Nucleus accumbens (tissue), 56 donors: ENCODE measurements at places on chromosomes 11 and 22.

- DNase-seq: no peak
Measured at GRCh38 chr22:19789406-19789805, 28.8 kb downstream of the TBX1 start.

DNA sequence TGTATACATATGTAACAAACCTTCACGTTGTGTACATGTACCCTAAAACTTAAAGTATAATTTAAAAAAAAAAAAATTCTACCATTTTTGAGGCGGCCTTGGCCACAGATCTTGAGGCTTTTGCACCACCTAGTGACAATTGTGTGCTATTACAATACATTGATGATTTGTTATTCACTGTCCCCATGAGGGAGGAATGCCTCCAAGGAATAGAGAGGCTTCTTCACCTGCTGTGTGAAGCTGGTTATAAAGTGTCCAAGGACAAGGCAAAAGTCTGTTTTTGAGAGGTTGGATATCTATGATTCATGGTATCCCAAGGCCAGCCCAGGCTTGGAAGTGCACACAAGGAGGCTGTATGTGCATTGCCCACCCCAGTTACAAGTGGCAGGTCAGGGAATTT lies 30.7 kb downstream of the SLC22A25 start:
- DNase-seq: no peak

DNA sequence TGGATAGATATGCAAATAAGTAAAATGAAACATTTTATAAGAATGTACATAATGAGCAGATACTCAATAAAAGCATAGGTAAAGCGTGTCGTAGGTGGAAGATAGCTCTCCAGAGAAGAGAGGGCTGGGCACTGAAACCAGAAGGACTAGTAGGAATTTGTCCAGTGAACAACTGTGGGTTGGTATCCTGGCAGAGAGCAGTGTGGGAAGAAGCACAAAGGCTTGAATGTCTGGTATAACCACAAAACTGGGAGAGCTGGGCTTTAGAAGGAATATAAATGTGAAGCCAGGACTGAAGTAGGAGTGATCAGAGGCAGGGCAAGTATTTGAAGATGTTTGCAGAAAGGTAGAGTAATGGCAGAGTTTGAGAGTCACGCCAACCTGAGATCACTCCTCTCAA lies 33.1 kb upstream of the CARD16 start:
- no peak for DNase-seq

DNA sequence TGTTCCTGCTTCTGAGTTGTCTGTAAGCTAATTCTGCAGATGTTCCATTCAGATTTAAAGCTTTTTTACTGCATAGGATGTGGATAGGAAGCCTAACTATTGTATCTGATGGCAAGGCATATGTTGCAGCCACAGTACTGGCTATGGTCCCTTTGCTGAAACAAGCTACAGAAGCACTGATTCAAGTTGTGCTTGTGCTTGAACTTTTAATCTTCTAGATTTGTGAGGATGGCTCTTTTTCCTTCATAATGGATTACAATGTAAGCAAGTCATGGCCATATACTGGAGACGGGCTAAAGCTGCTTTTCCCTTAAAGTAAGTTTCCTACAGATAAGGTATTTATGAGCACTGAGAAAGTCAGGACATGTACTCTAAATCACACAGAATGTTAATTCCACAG lies 138.7 kb downstream of the PGR start:
- DNase-seq: no peak

DNA sequence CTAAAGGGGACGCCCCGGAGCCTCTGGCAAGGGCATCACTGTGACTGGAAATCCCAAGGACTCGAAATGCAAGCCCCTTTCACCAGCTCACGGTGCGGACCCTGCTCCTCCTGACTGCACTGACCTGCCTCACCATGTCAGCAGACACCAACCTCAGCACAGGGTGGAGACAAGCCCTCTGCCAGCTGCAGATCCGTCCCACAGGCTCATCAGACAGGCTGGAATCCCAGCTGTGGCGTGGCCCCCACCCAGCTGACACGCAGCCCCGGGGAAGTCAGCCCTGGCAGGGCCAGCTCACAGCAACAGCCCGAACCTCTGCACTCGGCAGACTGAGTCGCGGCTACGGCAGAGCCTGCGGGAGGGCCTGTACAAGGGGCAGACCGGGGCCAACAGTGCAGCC lies 36.8 kb downstream of the BRD1 start:
- no peak for DNase-seq

DNA sequence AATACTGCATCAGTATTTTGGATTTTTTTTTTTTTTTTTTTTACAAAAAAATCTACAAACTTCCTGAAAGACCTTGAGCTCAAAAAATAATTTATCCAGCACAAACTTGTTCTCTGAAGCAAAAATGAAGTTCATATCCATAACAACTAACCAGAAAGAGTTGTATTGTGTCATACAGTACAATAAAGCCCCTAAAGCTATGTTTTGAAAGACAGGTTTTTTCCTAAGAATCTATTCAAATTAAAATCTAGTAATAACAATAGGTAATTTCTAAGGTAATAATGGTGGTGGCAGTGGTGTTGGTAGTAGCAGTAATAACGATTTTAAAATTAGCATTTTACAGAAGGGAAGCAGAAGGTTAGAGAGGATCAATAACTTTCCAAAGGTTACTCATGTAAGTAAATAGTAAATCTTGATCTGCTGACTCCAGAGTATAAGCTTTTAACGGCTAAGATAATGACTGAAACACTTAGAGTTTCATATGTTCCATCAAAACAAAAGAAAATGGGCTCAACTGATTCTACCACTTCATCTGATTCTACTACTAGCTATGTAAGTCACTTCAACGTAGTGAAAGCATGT lies 53.3 kb upstream of the GAB2 start:
- DNase-seq: no peak

DNA sequence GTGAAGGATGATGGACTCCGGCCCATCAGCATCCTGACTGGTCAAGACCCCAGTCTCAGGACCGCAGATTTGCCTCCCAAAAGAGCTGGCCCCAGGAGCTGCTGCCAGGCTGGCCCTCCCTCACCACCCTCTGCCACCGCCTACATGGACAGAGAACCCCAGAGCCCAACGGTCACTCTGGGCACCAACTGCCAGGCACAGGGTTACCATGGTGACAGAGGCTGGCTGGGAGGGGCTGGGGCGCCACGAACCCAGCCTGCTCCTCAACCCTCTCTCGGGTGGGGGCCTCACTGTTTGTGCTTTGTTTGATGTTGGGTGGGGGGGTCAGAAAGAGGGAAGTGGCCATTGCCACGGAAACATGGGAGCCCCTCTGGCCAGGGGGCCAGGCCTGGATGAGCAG lies 55.8 kb downstream of the ELFN2 start:
- no peak for DNase-seq

GRCh38 chr11:34176751-34177209 lies 71.4 kb downstream of the NAT10 start:
- DNase-seq: no peak

DNA sequence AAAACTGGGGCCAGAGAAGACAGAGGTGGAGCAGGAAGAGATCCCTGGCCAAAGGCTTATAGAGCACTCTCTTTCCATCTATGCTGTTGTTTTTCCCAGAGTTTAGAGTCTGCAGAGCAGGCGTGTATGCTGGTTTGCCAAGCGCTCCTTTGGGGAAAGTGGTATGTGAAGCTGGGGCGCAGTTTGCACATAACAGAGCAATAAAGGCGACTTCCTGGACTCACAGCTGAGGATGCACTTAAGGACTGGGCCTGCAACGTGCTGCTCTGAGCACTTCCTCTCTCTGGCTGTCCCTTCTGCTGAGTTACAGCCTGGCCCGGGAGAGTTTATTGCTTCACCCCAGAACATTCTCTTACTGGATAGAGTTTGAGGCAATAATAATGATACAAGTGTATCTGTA lies 41.7 kb downstream of the THAP12 start:
- no peak for DNase-seq

DNA sequence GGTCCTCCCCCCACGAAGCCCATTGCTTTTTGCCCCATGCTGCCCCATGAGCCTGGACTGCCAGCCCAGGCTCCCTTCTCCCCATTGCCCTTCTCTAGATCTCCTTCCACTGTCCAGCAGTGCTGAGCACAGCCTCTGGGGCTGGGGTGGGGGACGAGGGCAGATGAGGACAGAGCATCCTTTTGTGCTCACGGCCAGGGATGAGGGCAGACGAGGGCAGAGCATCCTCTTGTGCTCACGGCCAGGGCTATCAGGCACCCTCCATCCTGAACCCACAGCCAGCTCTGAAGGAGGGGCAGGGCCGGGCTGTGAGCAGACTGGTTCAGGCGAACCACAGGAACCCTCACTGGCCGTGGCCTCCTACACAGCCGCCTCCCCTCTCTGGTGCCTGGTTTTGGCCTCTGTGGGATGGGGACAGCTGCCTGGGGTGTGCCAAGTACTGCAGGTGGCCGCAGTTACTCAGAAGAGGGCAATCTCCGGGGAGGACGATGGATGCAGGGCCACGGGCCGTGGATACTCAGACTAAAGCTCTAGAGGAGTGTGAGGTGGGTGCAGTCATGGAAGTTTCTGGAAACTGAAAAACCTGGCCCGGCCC lies 1258.8 kb downstream of the BRD1 start:
- DNase-seq: peak; percentile 44

DNA sequence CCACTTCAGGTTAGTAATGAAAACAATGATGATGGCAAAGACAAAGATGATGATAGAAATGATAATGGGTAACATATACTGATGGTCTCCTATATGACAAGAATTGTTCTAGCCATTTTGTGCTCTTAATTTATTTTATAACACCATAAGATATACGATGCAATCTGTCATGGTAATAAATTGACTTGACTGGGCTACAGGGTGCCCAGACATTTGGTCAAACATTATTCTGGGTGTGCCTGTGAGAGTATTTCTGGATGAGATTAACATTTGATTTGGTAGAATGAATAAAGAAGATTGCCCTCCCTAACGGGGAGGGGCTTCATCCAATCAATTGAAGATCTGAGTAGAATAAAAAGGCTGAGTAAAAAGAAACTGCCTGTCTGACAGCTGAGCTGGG lies 237.3 kb downstream of the LARGE1 start:
- DNase-seq: no peak

DNA sequence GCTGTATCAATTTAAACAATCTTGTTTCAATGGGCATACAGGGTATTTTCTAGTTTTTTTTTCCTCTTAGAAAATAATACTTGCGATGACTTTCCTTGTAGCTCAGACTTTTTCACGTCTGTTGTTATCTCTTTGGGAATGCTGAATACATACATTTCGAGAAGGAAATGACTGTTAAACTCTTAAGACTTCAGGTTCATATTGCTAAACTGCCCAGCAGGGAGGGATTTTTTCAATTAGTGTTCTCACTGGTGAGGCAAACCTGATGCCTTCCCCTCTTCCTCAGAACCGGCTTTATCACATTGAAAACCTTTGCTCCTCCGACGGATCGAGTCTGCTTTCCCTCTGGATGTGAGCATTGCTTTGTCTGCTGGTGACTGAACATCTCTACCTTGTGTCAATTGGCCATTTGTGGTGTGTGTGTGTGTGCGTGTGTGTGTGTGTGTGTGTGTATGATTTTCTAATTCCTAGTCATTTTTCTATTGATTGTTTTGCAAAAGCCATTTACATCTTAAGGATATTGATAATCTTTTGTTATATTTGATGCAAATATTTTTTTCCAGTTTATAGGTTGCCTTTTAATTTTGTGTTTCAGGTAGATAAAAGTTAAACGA lies 6.6 kb downstream of the NEAT1 start:
- no peak for DNase-seq

DNA sequence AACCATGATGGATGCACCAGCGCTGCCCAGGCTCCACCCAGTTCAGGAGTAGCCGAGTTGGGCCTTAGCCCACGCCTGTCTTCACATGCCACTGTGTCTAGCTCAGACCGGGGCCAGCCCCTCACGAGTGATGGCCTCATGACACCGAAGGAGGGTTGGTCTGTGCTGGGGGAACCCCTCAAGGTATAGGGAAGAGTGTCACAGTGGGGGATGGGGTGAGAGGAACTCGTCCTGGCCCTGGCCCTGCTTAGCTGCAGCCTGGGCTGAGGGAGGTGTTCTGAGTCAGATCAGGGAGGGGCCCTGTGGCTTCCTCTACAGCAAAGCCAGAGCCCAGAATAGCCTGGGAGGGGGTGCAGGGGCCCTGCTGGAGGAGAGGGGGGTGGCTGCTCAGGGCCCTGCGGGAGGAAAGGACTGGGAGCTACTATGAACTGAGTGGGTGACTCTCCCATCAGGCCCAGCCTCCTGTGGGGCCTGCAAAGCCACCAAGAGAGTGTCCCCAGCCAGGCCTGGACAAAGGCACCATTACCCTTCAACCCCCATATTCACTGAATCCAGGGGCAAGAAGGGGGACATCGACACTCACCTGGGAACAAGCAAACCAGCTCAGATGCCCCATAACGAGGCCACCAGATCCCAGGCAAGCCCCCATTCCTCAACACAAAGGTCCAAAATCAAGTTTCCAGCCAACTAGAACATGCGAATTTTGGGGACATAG lies 41.2 kb downstream of the IGLL5 start:
- no peak for DNase-seq

- DNase-seq: no peak
Measured at GRCh38 chr11:79507706-79508105, 66.9 kb upstream of the TENM4 start.

DNA sequence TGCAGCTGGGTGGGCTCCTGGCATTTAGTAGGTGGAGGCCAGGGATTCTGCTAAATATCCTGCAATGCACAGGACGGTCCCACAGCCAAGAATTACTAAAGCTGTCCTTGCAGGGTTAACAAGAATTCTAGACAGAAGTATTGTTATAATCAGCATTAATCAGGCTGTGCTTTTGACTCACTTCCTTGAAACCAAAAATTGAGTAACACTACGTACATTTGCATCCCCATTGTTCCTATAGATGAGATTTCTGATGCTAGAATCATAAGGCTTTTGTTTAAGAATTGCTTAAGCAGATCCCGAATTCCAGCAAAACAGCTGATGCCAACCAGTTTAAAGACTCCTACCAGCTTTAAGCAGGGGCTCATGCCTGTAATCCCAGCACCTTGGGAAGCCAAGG lies 11.4 kb downstream of the SLC6A5 start:
- no peak for DNase-seq

- DNase-seq: peak; percentile 7
Measured at GRCh38 chr22:23591201-23591791, 11.2 kb upstream of the IGLL1 start.

DNA sequence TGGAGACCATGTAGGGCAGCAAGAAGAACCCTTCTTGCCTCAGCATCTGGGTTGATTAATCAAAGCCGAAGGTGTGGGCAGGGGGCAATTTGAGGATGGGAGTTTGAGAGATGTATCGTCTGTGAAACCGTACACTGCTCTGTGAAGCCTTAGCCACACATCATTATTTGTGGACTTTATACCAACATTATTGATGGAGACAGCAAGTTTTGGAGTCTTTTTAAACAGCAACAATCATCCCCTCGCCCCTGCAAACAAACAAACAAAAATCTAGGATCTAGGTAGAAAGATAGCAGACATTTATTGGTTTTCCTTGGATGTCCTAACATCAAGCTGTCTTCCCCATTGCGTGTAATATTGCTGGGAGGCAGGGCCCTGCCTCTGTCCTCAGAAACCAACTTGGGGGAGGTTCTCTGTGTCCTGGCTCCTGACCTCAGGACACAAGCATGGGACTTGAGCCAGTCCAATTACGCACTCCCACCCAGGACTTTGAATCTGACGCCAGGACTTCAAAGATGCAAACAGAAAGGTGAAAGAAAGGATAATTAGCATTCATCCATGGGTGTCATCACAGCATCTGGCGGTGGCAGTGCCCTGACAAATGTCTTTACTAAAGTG lies 61.6 kb upstream of the PLET1 start:
- no peak for DNase-seq

- DNase-seq: no peak
Measured at GRCh38 chr11:3823303-3823702, 14.9 kb downstream of the PGAP2 start.
